ENCODE measurements at places on chromosomes 13 and 19.

GRCh38 chr13:38430796-38431195 lies 81.1 kb downstream of the UFM1 start:
- no peak for DNase-seq

DNA sequence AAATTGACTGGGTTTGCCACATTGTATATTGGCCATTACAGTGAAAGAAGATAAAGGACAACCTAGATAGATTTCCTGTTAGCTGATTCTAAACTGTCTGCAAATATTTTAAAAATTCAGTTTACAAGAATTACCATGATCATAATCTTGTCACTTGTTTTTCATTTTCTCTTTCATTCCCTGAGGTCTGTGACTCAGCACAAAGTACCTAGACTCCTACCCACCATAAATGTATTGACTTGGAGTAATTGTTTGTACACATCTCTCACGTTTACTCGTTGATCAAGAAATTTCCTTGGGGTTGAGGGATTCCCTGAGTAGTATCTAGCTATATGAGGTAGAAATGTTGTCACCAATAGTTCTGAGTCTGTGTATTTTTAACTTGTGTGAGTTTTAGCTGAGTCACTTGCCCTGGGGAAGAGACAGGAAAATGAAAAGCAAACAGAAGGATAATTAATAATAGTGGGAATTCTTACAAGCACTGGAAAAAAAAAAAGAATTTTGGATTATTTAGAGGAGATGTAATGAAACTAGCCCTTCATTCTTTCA lies 299.2 kb upstream of the DACH1 start:
- no peak for DNase-seq

DNA sequence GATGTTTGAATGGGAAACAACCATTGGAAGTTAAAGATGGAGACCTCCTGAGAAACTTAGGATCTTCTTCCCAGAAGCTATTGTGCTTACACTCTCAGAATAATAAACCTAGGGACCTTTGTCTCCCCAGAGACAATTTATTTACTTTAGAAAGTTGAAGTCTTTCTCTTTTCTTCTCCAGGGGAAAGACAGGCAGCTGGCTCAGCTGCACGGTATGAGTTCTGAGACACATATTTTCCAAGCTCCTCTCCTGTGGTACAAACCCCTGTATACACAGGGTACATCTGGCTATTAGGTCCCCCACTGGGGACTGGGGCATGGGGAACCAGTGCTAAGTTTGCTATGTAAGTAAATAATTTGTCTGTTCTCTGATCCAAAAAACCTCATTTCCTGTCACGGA lies 67.5 kb upstream of the POSTN start:
- DNase-seq = no peak

- DNase-seq = no peak
Observed at GRCh38 chr13:104693126-104693525, 1626.9 kb upstream of the SLC10A2 start.

- no peak for DNase-seq
Observed at GRCh38 chr19:47370045-47370611, 21.0 kb downstream of the DHX34 start.

- DNase-seq = no peak
Observed at GRCh38 chr13:80082396-80083080, 258.4 kb downstream of the SPRY2 start.

DNA sequence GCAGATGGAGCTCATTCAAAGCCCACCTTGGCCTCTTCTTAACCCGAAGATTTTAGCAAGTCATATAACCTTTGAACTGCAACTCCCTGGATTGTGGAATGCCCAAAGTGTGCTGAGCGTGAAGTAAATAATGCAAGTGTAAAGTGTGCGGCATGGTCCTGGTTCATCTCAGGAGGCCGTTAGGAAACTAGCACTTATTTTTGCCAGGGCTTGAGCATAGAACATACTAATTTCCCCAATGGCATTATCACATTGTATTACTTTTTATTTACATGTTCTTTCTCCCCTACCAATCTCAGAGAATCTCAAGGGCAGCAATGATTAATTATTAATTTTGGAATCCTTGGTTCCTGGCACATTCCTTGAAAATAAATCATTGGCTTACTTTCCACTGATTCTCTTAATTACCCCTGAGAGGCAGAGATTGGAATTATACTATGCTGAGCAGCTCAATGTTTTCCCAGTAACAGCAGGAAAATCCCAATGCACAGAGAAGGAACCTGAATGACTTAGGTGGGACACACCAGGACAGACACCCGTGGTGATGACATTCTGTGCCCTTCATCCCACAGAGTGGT lies 128.8 kb upstream of the GJB6 start:
- no peak for DNase-seq

DNA sequence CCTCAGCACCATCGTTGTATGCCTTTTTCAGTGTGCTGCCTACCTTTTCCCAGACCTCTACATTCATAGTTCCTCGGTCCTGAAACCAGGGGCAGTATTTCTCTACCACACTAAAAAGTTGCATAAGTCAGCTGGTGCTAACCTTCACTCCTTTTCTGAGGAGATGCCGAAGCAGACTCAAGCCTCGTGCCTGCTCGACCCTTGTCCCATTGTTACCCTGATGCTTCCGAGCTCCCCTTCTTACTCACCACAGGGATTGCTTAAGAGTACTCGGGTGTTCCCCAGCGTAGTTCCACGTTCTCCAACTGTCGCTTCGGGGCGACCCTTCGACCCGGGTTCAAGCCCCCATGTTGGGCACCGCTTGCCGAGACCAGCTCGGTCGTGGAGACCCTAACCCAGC lies 19.0 kb upstream of the IL17D start:
- DNase-seq = no peak

DNA sequence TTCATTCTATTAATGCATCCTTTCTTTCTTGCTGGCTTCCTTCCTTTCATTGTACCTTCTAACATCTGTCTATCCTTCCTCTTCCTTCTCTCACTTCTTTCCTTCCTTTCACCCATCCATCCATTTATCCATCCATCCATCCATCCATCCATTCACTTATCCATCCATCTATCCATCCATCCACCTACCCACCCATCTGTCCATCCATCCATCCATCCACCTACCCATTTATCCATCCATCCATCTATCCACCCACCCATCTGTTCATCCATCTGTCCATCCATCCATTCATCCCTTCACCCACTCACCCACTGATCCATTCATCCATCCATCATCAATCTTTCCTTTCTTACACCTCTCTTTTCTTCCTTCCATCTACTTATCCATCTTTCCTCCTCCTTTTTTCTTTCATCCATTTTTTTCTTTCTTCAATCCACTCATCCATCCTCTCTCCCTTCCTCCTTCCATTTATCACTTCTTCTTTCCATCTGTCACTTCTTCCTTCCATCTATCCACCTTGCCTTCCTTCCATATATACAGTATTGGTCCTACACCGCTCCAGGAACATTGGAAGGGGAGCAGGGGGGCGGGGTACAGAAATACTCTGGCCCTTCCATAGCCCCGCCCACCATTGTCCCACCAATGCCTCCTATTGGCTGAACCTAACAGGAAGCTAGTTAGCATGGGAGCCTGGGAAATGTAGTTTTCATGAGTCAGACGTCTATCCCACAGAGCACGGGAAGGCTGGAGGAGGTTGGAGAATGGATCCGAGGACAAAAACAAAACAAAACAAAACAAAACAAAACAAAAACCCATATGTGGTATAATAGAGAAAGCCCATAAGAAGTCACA lies 45.9 kb downstream of the MBD3L1 start:
- no peak for DNase-seq

Measured in stimulated activated CD4-positive, alpha-beta T cell treated with anti-CD3 and anti-CD28 coated beads, Interleukin-4, amount 100 ng/mL, for 24 hours (primary cell).